ENCODE measurements at places on chromosomes 4 and X. TPM values are rescaled to one million over a fixed set of nuclear protein-coding genes. Genes with fewer than 3 reads are reported as not detected.

- no peak for DNase-seq
These were observed 24.2 kb downstream of the CHST7 start for GRCh38 chrX:46597771-46598170.

Gene ELF4
- 1.5 TPM for total RNA-seq

Gene PGK1
- 144 TPM for total RNA-seq

Gene BTC
- 0.43 TPM for total RNA-seq

Gene SYTL4
- total RNA-seq = 8.7 TPM

Gene DCAF4L1
- total RNA-seq = 0.31 TPM

- DNase-seq = no peak
These were observed 173.5 kb downstream of the DCLK2 start for GRCh38 chr4:150251752-150252190.

DNA sequence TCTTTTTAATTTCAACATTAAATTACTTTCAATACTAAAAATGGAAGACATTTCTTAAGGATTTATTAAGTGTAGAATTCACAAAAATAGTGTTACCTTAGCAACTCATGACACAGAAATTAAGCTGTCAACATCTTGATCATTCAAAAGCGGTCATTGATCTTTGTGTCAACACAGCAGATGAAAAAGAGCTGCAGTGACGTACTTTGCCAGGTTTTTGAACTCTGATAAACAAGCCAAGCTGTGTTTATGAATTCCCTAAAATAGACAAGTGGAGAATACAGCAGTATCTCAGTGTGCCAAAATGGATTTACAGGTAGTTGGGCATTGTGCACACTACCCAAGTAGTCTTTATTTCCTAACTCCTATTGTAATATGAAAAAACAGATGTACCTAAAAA, 1141.8 kb upstream of the PCDH7 start:
- DNase-seq = no peak

Gene ERVMER34-1
- total RNA-seq = 0.04 TPM

DNA sequence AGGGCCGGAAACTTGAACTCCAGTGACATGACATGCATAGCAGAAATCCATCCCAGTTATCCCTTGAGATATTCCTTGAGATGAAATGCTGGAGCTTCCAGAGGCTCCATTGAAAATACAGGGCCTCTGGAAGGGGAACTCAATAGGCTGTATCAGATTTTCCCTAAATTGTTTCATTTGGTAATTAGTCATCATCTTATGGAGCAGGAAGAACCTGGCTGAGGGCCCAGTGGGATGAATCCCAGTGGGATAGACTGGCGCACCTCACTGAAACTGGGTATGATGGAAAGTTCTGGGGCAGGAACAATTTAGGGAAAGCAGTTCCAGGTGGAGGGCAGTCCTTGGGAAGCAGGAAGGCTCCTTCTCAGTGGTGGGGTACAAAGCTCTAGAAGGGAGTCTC, 307.8 kb upstream of the DIPK2B start:
- DNase-seq = no peak

Gene FMR1NB
- total RNA-seq = not detected

DNA sequence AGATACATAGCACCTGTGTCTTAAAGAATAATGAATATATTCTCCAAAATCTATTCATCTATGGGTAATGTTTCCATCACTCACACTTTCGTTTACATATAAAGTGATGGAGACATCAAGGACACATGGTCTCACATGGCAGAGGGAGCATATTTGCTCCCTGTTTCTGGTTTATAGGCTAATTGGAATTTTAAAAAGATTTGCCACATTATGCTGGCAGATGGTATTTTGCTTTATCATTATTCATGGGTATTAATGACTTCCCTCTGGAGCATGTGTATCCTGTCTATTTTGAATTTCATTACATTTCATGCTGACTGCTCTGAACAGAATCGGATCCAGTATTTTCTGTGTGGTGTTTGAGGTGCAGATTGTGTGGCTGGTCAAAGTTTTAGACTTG, 79.0 kb downstream of the PDGFRA start:
- no peak for DNase-seq

- no peak for DNase-seq
These were observed 62.9 kb upstream of the SLC34A2 start for GRCh38 chr4:25592736-25593135.

Gene ABLIM2
- total RNA-seq = 3.5 TPM

DNA sequence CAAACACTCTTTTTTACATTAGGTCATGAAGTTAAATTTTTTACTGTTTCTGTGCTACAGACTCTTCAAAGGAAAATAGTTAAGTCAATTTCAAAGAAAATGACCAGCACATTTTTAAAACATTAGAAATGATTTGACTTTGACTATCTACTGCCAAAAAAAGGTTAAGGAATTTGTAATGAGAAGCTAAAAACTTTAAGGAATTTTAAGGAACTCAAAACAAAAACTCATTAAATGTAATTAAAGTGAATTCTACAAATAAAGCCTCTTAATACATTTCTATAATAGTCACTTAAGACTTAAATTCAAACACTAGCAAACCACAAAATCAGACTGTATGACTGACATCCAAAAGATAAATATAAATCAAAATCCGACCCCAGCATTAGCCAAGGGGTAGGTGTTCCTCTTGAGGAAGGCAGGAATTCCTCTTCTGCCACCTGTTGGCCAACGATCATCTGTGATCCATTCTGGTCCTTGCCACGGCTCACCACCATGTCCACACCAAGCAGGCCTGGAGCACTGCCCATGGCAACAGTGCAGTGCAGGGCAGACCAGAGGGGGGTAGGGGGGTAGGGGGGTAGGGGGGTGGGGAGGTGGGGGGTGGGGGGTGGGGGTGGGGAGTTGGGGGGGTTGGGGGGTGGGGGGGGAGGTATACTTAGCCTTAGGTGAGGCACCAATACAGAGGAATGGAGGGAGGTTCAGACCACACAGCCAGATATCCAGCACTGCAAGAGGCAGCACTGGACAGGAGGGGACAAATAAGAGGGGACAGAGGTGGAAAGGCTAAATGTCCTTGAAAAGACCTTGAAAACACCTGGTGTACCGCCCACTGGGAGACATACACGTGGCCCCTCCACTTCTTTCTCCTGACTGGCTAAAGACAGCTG, 287.4 kb downstream of the CHIC1 start:
- peak; percentile 73 for DNase-seq

Gene CABS1
- total RNA-seq = not detected
